IMR-90 (cell line): ENCODE measurements at places on chromosomes 4 and X. TPM values are rescaled to one million over a fixed set of nuclear protein-coding genes. Genes with fewer than 3 reads are reported as not detected.

Gene MYOZ2
- total RNA-seq = under 0.01 and 0.18 TPM in 2 replicates

Gene RTL9
- 0.56 and 0.90 TPM in 2 replicates for total RNA-seq

Gene MFAP3L
- 0.28 and 0.36 TPM in 2 replicates for total RNA-seq

Gene SH3TC1
- 1.4 and 1.6 TPM in 2 replicates for total RNA-seq

Gene EOLA1
- total RNA-seq = 15.3 and 16.8 TPM in 2 replicates

Gene CSAG3
- total RNA-seq = not detected in 2 replicates

Gene MAOB
- 0.28 and 0.36 TPM in 2 replicates for total RNA-seq
